MCF 10A (cell line): ENCODE measurements at places on chromosomes 3 and 15.

- no peak for DNase-seq
These were observed 213.1 kb downstream of the RPLP1 start for GRCh38 chr15:69665641-69666111.

DNA sequence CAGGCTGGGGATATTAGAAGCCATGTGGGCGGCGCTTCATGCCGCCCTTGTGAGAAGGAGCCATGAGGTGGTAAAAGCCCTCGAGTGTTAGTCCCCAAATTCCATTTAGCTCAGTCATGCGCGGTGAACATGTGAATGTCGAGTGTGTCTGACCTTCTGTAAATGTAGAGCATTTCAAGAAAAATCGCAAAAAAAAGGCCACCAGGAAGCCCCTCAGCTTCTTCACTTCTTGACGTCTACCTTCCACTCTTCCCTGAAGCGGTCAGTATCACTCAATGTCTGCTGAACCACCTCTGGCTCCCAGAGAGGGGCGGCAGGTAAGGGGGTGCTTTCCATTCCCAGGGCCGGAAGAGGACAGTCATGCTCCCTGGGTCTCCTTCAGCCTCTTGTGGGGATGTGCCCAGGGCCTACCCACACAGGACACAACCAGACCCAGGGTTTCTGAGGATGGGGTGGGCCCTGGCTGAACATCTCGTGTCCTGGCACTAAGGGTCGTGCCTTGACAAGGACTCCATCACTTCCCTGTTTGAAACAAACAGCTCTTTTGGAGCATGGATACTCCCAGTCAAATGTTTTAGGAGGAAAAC is 274.9 kb downstream of the FAM43A start:
- DNase-seq = no peak

DNA sequence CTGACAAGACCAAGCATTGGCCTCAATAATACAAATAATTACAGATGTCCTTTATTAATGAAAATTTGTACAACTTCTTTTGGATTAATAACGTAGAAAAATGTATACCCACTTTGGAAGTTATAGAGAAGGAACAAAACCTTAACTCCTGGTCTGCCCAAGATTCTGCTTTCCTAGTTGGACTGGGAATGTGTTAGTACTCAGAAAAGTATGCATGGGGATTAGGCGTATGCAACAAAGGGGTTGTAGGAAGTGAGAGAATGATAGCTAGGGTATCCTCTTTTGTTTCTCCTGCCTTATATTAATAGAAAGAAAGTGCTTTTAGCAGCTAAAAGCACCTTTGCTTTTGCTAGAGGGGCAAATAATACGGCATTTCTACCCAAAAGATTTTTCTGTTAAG is 116.2 kb upstream of the LRRFIP2 start:
- no peak for DNase-seq

DNA sequence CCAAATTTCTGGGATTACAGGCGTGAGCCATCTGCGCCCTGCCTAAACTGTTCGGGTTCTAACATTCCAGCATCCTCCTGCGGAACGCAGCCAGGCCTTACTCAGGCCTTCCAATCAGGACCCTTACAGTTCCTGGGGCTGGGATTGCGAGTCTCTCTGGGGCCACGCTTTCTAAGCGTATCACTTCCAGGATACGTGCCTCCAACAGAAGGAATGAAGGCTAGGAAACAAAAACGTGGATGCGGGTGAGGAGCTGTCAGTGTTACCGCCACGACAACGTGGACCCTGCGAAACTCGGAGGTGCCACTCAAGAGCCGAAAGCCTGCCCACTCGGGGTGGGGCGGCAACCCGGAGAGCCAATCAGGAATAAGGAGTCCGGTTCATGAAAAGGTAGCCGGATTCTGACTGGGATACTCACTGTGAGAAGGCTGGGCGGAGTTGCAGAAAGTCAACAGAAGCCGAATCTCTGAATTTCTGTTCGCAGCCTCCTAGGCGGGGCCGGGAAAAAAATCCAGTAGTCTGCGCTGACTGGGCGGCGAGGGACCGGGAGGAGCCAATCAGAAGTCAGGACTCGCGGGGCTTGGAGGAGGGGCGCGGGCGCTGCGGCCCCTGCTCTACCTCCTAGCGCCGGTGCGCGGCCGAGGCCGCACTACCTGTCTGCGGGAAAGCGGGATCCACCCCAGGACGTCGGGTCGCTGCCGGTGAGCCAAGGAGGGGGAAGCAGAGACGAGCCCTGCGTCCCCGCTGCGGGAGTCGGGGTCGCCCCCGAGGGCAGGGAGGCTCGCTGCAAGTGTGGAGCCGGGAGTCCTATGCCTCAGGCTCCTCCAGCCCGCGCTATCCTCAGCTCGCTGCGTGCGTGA is at the start of gene HYKK:
HYKK (plus strand) TSS at position 607 of the 860 bp plus-strand sequence. CDS start 5,512 bp downstream, outside the sequence.
- peak; percentile 99 for DNase-seq

DNA sequence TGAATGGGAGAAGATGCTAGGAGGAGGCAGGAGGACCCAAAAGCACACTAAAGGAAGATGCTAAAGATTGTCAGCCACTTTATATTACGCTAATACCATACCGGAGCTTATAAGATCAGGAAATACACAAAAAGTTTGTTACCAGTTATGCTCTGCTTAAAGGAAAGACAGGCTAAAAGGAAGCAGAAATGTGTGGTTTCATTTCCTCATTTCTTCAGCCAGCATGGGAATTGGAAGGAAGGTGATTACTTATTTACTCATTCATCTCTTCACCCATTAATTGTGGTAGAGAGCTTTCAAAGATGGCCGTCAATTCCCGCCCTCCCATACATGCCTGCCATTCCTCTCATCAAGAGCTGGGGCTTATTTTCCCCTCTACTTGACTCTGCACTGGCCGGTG is 26.7 kb upstream of the TMEM158 start:
- no peak for DNase-seq

DNA sequence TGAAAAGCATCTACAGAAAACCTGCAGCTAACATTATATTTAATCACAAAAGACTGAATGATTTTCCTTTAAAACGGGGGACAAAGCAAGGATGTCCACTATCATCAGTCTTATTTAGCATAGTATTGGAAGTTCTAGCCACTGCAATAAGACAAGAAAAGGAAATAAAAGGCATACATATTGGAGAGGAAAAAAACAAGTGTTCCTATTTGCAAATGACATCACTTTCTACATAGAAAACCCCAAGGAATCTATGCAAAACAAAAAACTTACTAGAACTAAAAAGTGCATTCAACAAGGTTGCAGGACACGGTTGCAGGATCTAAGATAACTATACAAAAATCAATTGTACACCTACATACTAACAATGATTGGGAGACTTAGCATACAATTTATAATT is 101.6 kb upstream of the MEF2A start:
- no peak for DNase-seq

DNA sequence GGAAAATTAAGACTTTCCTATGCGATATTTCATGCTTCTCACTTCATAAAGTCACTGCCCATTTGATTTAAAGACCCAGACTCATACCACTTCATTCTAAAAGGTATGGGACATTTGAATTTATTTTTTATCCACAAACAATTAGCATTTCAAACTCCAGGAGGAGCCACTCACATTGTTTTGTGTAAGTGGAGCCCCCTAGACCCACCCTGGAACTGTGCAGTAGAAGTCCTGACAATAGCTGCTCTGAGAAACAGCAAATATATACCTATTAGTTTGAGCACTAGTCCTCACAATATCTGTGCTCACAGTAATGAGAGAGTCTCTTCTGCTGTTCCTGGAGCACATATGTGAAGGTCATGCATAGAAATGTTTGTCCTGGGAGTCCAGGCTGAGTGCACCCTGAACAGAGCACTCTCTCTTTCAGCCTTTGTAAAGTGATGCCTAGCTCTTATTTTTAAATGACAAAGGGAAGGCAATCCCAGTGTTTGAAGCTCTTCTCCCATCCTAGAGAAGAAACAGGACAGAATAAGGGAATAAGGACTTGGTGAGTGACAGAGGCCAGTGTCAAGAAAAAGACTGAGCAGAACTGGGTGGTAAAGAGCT is 127.5 kb upstream of the STRIT1 start:
- DNase-seq = no peak

DNA sequence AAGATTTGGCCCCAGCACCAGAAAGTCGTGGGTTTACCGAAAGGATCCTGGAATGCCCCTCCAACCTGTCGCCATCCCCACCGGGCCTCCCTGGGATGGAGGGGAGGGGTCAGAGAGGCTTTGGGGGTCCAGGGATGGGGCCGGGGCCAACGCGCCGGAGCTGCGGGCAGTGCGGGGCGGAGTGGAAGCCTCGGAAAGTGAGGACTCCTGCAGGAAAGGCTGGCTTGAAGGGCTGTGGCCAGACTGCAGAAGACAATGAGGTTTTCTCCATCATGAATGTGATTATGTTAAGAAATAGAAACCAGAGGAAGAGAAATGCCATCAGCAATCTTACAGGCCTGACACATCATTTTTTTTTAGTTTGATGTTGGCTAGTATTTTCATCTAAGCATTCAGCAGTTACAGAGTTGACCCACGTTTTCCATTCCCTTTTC is 738 bp downstream of the YEATS2 start:
- peak; percentile 33 for DNase-seq

GRCh38 chr3:24490151-24490550 is 4.5 kb downstream of the THRB start:
- peak; percentile 69 for DNase-seq

DNA sequence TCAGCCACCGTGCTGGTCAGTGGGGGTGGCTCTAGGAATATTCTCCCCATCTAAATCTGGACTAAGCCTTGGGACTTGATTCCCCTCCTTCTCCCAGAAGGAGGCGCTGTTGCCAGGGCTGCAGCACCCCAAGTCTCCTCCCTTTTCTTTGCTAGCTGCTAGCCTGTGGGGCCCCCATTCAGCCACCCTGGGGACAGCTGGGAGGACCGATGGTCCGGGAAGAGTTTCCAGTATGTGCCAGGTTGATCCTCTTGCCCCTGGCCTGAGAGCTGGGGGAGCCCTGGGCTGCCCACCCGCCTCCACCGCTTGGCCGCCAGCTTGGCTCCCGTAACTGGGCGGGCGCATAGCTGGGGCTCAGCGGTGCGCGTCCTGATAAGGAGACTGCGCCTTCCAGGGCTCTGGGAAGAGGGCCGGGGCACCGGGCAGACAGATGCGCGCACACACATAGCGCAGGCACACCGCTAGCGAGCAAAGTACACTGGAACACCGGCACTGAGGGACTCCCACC is 4.2 kb downstream of the SMAD6 start:
- no peak for DNase-seq

DNA sequence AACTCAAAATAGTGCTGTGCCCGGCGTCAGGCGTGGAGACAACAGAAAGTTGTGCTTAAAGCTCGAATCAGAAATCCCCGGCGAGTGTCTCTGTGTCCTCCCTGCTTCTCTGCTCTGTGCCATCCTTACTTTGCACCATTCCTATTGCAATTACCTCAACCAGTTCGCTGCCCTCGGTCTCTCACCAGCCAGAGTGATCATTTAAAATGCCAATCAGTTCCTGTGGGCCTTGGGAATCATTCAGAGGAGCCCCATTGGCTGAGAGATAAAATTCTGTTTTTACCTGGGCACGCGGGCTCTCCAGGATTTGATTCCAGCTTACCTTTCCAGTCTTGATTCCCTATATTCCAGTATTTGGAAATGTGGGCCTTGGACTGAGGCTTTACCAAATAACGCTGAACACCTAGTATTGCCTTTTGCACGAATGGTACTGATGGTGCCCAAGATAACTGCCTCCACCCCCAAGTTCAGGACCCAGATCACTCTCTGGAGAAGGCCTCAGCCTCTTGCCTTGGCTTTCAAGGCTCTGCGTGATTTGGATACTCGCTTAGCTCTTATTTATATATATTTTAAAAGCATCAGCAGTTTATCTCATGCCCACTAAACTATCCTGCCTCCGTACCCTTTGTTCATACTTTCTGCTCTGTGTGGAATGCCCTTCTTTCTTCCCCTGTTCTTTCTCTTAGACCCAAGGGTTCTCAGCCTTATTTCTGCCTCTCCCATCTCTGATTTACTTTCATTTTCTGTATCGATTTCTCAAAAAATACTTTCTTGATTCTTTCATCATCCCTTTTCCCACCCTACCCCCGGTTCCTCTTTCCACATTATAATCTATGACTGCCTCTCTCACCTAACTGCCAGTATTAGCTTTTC is 863 bp downstream of the PSMA4 start:
- DNase-seq = peak; percentile 1

GRCh38 chr3:4517093-4517492 is 23.9 kb downstream of the ITPR1 start:
- no peak for DNase-seq

DNA sequence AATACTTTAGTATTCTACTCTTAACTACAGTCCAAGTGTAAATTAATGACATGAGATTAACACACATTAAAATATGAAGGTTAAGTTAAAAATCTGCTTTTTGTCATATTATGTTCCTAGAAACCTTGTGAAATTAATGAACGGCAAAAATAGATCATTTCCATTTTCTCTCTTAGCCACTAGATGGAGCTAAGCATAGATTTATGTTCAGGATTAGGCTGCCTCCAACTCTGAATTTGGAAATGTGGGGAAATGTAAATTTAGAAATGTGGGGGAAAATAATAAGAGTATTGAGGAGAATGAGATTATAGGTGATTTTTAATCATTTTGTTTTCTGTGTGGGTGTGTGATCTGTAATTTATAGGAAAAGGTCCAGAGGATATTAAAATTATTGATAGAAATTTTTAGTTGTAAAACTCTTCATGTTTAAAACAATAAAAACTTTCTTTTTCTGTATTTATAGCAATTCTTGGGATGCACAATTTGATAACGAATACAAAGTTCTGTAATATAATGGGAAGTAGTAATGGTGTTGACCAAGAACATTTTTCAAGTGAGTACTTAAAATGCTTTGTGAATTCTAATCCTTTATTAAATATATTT is 59.2 kb downstream of the TMOD3 start:
- DNase-seq = peak; percentile 33

DNA sequence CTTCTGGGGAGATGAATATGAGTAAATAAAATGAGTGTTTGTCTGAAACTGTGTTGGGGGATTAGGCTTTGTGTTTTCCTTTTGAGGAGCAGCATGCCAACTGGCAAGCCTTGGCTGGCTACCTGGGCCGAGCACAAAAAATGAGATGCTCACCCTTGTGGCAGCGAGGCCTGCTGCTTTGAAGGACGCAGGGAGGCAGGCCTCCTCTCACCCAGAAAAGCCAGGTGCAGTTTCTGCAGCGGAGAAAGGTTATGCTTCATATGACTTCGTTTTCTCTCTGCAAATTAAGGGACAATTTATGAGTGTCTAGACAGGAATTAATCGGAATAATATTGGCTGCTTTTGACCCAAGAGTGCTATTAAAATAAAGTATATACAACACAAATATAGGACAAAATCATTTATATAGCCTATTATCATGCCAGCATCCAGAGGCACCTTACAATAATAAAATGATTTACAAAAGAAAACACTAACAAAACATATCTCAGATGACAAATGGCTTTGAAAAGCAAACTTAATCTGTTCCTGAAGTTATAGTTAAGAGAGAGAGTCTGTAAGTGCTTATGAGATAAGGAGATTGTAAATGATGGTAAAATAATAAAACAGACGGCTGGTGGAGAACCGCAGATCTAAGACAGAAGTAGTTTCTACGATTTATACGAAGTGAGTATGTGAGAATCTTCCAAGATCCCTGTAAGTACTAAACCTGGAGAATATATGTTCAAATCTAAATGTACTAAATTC is 682.8 kb upstream of the NR2F2 start:
- DNase-seq = no peak

DNA sequence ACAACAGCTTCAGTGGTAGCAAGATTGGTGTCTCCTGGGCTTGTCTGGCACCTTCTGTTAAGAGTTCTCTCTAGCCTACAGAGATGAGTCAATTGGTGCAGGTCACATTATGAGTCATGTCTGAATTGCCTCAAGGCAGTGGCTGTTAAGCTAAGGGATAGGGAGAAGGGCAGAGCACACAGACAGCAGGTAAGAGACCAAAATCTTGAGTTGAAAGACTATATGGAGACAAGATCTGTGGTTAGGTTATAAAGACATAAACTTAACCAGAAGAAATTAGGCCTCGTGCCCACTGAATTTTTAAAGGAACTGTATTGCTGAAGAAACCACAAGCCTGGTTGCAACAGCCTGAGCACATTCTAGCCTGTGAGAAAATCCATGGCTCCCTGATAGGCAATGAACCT is 19.2 kb upstream of the KPNA1 start:
- DNase-seq = peak; percentile 98
